ENCODE measurements at places on chromosomes 5 and 9.

DNA sequence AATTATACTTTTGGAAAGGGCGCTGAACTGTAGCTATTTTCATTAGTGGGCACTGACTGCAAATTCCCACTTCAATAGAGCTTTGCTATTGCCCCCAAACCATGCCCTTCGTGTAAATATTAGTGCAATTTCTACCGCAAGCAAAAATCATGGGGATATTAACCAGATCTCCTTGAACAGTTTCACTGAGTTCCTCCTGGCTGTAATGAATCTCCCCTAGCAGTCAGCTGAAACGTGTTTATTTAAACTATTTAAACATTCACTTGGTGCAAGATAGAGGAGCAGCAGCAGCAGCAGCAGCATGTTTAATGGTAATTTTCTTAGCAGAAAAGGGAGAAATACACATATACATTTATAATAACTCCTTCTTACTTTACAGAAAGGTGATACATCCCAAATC lies 54.4 kb downstream of the ARRDC3 start:
- DNase-seq = no peak

GRCh38 chr5:134459010-134459403 lies 47.3 kb upstream of the CDKN2AIPNL start:
- no peak for DNase-seq

GRCh38 chr5:86029308-86029707 lies 588.4 kb upstream of the COX7C start:
- DNase-seq = no peak

- DNase-seq = no peak
These were observed 58.9 kb downstream of the INSYN2B start for GRCh38 chr5:169921384-169921783.

GRCh38 chr5:93320920-93321445 lies 260.0 kb downstream of the NR2F1-AS1 start:
- DNase-seq = no peak

DNA sequence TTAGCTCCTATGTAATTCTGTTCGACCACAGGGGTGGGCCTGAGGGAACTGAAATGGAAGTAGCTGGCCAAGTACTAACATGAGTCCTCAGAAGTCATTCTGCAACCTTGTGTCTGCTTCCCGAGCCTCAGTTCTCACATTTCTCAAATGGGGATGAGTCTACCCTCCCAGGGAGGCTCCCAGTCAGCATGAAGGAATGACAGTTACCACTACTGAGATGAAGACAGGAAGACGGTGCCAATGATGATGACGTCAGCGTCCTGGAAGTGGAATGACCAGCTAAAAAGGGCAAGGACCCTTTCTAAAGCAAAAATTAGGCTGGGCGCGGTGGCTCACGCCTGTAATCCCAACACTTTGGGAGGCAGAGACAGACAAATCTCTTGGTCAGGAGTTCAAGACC lies 6.8 kb downstream of the PIP5KL1 start:
- DNase-seq = no peak

- no peak for DNase-seq
These were observed 9.3 kb upstream of the TEX48 start for GRCh38 chr9:114691046-114691955.

DNA sequence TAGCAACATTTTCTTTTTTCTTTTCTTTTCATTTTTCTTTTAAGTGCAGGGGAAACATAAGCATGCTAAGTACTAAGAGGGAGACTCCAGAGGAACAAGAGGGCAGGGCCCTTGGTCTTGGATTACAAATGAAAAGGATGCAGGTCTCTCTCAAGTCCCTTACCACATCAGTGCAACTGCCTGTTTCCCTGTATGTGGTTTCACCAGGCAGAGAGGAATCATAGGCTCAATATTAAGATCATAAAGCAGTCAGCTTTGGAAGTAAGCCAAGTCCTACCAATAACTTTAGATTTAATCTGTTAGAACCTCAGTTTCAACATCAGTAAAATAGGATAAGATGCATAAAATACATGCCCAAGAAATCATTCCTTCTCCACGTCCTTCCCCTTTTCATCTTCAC lies 422.7 kb upstream of the PAPPA start:
- no peak for DNase-seq

DNA sequence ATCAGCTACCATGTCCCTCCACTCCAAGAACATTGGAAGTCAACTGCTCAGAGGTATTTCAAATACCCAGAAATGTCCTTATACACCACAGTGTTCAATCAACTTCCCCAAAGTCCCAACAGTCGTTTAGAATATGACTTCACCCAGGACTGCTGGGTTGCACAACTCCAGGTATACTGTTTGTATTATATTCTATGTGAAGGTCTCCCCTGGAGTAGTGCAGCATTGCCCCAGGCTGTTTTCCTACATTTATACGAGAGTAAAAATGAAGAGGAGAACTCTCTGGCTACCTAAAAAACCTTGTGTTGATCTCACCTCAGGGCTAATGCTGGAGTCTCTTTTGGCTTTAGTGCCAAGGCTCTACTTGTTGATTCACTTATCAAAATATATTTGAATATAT lies 183.6 kb upstream of the MAP3K1 start:
- no peak for DNase-seq

DNA sequence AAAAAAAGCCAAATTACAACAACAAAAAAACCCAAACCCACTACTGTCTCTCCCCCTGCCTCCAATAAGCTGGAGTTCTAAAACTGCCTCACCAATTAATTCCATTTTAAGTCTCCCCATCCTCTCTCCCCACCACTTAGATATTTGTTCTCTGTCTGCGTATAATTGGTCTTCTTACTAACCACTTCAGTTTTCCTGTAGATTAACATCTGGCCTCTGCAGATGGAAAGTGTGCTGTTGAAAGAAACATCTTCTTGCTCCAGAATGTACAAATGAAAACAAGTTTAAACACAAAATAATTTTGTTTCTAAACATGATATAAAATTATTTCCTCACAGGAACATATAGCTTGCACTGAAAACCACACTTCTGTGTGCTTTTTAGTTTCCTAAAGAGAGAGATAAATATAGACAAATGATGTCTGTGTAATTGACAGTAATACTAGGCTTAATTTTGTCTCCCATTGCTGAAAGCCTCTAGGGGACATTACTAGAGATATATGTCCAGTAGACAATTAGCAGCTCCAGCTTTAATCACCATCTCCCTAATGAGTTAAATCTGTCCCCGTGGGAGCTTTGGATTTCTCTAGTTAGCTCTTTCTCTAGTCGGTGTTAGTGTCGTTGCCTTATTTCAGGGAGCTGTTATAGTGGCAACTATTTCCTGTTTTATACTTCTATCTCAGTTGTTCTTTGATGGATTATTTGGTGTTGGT lies 164.0 kb downstream of the ARHGAP26 start:
- DNase-seq = no peak

DNA sequence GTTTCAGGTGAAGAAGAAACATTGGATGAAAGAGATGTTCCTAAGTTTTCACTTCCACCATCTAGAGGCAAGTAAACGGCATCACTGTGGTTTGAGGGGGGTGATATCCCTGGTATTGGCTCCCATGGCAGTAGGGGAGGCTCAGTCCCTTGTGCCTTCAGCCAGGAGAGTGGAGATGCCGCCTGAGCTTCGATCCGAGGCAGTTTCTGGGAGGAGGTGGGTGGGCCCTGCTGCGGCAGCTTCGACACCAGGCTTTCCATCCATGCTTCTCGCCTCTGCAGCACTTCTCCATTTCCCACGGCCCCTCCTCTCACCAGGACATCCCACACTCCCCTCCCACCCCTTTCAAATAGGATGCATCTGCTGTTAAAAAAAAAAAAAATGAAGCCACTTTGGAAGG lies 258.3 kb downstream of the GADD45G start:
- DNase-seq = no peak

DNA sequence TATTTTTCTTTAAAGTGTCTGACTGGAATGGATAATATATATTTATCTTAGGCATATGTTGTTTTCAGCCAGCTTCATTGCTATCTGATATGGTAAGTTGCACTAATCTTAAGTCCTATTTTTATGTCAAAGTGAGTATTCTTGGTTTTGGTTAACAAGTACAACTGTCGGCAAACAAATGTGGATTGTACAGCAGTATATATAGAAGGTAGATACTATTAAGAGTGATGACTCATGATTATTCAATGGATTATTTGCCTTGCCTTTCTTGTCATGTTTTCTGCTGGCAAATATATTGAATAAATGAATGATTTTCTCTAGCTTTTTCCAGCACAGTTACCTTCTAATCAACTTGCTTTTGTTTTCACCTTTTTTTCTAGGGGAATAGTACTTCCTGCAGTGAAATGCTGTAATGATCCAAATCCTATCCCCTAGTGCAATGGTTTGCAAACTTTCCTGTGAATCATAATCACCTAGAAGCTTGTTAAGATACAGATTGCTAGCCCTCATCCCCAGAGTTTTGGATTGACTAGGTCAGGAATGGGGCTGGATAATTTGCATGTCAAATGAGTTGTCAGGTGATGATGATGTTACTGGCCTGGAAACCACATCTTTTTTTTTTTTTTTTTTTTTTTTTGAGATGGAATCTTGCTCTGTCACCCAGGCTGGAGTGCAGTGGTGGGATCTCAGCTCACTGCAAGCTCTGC lies 60.8 kb upstream of the ARRDC3 start:
- DNase-seq = no peak

DNA sequence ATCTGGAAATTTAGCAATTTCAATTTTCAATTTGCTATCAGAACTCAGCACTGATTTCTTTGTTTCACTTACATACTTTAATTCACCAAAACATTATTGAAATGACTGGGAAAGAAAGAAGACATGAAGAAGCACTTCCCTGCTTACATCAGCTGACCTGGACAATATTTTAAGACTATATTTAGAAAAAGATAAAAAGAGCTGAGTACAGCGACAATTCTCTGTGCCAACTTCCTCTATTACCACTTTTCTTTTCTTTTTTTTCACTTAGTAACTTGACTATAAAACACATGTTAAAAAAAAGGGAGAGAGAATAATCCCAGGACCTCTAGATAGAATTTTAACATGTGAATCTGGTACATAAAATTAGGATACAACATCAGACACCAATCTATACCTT lies 35.6 kb downstream of the MEF2C start:
- DNase-seq = no peak

DNA sequence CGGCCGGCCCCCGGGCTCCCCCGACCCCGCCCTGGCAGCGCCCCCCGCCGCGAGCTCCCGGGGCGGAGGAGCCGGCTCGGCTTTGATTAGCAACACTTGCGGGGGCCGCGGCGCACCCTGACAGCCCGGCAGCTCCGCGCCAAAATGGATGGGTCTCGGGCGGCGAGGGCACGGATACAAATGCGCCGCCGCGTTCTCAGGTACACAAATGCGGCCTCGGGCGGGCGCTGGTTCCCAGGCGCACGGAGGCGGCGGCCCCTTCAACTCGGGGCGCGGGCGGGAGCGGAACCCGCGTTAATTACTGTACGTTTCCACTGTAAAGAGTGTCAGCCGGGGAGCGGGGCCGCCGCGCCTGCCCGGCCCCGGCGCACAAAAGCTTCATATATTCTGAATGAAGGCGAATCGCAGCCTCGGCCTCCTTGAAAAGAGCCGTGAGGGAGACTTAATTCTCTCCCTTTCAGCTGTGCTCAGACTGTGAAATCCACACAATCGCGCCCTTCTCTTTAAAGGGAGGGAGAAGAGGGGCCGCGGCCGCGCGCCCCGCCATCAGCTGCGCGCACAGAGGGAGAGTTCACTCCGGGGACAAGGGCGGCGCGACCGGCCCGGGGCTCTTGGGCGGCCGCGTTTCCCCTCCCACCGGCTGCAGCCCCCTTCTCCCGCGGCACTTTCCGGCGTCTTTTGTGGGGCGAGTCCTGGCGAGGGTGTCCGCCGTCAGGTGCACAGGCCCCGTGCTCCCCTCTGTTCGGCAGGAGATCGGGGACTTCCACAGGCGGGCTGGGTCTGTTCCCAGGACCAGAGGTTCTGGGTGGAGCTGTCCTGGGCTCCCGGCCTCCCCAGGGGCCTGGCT lies 27.0 kb downstream of the MSX2 start:
- no peak for DNase-seq

- no peak for DNase-seq
These were observed 11.6 kb downstream of the PTCH1 start for GRCh38 chr9:95505072-95505716.

DNA sequence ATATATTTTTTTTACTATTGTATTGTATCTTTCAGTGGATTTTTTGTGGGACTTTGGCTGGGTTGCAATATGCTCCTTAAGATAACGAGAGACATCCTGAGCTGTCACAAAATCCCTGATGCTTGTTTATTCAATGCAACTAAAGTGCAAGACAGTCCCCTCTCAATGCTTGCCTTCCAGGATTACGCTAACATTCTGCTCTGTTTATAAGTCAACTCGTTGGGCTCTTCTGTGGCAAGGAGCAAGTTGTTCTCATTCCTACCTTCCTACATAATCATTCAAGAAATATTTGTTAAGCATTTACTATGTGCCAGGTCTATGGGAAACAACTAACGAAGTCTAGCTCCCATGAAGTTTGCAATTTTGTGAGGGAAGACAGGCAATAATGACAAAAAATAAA lies 40.4 kb downstream of the JAKMIP2 start:
- no peak for DNase-seq

DNA sequence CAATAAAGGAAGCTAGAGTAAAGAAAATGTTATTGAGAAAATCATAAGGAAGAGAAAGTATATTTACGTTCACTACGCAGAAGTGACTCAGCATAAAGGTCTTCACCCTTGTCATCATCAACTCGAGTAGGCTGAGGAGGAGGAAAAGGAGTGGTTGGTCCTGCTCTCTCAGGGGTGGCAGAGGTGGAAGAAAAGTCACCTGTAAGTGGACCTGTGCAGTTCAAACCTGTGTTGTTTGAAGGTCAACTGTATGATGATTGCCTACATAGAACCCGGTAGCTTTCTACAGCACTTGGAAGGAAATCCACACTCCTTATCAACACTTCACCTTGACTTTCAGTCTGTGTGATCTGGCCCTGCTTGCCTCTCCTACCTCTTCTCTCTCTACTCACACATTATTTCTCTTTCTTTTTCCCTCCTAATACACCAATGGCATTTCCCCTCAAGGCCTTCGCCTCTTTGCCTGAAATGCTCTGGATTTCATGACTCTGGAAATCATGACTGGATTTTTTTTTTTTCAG lies 109.3 kb upstream of the CPEB4 start:
- no peak for DNase-seq

- no peak for DNase-seq
These were observed 510.2 kb downstream of the PRELID2 start for GRCh38 chr5:145324767-145325479.

- DNase-seq = no peak
These were observed 304.8 kb downstream of the SPOCK1 start for GRCh38 chr5:137194300-137194699.

DNA sequence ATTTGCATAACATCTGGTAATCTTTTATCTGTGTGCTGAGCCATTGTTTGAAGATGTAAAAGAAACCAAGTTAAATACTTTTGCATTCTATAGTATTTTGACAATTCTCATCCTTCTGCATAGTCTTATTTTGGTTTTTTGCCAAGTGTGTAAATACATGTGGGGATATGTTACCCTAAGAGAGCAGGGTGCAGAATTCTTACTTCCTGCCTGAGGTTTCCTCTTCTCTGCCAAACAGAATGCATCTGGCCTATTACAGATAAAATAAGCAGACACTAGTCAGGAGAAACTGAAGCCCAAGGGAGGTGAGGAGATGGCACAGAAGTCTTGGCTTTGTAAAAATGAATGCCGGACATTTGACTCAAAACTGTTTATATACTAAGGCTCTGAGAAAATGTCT lies 462.1 kb downstream of the TMEM38B start:
- no peak for DNase-seq
